Stimulated activated CD4-positive, alpha-beta T cell treated with anti-CD3 and anti-CD28 coated beads, Interleukin-15, amount 100 ng/mL, for 48 hours (primary cell): ENCODE measurements at places on chromosomes 4 and X.

DNA sequence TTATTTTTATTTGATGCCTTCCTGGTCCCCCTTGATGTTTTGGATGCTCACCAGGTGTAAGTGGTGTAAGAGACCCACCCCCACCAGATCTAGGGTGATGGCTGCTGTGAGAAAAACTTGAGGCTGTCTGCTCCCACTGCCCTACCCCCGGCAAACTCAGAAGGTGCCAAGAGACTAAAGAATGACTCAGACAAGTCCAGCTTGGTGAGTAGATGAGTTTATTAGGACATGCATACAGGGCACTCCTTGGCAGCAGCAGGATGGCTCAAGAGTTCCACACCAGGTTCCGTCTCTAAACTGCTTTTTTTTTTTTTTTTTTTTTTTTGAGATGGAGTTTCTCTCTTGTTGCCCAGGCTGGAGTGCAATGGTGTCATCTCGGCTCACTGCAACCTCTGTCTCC lies 84.0 kb upstream of the HPF1 start:
- no peak for DNase-seq

DNA sequence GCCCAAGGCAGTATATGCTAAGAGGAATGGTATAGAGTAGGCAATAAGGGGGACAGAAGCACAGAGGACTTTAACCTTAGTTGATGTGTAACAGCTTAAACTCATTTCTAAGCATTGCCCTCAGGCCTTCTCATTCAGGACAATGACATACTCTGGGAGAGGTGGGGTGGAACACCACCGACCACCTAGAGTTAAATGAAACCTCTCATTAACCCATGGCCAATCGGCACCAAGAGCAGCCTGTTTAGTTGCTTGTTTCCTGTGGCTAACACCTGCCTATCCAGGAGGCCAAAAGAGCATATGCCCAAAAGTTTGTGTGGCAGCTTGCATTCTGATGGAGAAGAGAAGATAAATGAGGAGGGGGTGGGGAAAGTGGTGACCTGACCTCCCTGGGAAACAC lies 88.7 kb upstream of the PLAC1 start:
- no peak for DNase-seq

DNA sequence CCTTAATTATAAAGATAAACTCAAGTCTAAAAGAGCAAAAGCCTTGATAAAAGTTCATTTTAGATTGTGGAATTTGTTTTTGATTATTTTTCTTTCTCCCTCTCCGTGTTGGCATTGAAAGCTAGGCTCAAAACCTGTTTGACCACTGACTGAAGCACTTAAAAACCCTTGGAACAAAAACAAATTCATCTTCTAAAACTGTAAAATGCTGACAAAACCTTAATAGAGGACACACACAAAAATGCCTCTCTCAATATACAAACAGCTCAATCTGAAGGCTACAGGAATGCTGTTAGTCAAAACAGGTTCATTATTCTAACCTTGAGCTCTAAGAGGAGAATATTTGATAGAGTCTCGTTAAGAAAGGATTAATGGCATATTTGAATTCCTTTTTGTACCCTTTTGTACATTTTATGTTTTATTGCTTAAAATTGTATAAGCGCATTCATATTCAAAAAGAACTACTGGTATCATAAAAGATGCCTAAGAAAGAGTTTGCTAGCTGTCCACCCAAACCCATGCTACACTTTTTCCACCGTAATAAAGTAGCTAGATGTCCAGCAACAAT lies 74.3 kb upstream of the NAP1L5 start:
- DNase-seq, result no peak

DNA sequence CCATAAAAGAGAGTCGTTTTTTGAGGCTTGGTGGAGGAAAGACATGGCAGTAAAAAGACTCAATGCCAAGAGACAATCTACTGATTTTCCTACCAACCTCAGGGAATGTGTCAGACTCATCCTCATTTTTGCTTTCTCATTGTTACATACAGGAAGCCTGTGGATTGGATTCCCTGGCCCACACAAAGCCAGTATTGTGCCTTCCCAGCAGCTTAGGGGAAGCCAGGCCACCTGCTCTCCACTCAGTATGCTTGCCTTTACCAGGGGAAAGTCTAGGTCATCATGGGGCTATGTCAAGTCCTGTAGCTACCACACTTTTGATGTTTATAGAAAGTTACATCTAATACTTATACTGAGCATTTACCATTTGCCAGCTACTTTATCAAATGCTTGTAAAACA lies 11.0 kb downstream of the BMX start:
- no peak for DNase-seq

GRCh38 chr4:66585767-66586166 lies 915.5 kb upstream of the EPHA5 start:
- no peak for DNase-seq

DNA sequence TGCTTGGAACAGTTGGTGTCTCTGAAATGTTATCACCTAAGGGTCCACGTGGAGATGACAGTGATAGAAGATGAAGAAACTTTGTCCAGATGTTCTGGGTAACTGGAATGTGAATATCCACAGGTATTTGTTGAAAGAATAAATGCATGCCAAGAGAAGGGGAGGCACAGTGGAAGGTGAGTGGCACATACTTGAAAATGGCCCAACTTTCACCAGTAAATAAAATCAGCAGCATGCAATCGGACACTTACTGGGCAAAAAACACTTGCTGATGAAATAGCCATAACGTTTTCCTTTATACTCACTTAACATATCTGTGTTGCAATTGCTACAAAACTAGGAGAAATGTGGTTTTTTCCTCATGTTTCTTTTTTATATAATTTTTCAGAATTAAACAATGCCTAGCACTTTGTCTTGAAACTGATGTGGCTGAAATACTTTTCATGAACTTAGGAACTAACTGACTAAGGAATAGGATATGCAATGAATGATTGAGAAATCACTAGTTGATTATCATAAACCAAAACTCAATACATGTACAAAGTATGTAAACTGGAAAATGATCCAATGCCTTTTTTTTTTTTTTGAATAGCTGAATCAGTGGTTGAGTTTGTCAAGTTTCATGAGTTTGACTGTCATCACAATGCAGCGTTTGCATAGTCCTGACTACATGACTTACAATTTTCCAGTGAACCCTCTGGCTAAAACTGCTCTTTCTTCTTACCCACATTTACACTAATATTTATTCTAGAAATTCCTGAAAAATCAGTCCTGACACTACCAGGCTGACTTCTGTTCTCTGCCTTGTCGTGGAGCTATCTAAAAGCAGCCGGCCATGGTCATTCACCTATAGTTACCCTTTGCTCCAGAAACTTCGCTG lies 127.4 kb downstream of the CPE start:
- DNase-seq, result no peak

- DNase-seq, result no peak
These were observed 29.9 kb downstream of the RP2 start for GRCh38 chrX:46866726-46867125.

DNA sequence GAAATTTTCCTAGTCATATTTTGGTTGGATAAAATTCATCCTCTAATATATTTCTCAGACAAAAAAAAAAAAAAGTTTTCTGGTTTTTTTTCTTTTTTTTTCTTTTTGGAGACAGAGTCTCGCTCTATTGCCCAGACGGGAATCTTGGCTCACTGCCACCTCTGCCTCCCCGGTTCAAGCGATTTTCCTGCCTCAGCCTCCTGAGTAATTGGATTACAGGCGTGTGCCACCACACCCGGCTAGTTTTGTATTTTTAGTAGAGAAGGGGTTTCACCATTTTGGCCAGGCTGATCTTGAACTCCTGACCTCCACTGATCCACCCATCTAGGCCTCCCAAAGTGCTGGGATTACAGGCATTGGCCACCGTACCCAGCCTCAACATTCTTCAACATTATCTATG lies 432.7 kb upstream of the PABPC4L start:
- DNase-seq, result no peak

DNA sequence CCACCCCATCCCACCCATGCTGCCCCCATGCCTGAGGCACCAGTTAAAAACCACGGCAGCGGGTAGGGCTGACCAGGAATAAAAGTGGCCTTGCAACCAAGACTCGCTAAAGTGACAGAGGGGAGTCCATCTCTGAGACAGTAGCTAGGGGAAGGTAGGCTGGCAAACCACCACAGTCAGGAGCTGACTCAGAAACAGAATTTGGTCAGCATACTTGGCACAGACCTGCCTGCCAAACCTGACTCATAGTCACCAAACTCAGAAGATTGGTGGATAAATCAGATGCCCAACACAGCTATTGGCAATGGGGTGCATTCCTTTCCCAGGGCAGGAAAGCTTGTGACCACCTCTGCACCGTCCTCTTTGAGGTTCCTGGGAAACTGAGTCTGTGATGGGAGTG lies 193.8 kb downstream of the BCOR start:
- peak; percentile 8 for DNase-seq

DNA sequence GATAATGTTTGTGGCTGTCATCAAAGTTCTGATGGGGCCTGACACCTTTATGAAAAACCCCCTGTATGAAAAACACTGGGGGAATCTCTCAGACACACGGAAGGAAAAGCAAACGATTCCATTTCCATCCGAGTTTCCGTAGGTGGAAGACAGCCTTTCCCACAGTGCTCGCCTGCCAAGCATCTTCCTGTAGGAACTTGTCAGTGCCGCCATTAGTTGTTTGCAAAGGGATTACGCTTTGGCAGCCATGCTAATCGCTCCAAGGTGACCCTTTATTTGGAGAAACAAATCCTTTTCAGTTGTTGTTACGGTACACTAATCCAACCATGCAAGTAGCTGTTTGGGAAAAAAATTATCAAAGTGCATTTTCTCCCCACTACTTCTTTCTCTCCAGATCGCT lies 44.4 kb upstream of the STOX2 start:
- no peak for DNase-seq

GRCh38 chrX:9327747-9328145 lies 137.1 kb upstream of the TBL1X start:
- no peak for DNase-seq

- DNase-seq, result no peak
These were observed 5.7 kb upstream of the CPZ start for GRCh38 chr4:8586671-8587468.

GRCh38 chr4:156169011-156169410 lies 215.3 kb upstream of the CTSO start:
- DNase-seq, result no peak

- DNase-seq, result no peak
These were observed 24.3 kb upstream of the PGM2 start for GRCh38 chr4:37802068-37802666.

- no peak for DNase-seq
These were observed 99.4 kb downstream of the C4orf51 start for GRCh38 chr4:145779319-145779801.

GRCh38 chrX:11113731-11114130 lies 2.6 kb downstream of the HCCS start:
- no peak for DNase-seq

DNA sequence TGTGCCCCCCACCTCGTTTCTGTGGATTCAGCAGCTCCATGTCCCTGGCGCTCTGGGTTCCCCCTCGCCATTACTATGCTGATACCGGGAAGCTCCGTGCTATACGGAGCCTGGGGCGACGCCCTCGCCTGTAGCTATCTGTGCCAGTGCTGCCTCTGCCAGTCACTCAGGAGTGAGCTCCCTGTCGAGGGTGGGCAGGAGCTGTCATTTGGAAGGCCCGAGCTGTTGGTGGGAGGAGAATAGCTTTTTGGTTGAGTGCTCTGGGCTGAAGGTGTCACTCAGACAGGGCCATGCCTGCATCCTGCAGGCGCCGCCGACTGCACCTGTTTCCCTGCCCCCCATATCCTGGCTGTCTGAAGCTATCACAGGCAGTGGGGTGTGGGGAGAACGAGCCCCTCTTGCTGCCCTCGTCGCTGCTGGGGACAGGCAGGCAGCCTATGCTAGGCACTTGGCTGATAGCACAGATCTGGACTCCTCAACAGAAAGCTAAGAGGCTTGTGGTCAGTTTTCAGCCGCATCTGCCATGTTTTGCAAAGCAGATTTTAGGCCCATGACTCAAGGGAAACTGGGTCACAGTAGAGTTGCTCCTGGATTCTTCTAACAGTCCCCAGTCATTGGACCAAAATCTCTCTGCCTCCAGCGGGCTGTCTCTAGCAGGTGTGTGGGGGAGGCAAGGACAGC lies 31.8 kb downstream of the CPLX1 start:
- no peak for DNase-seq

DNA sequence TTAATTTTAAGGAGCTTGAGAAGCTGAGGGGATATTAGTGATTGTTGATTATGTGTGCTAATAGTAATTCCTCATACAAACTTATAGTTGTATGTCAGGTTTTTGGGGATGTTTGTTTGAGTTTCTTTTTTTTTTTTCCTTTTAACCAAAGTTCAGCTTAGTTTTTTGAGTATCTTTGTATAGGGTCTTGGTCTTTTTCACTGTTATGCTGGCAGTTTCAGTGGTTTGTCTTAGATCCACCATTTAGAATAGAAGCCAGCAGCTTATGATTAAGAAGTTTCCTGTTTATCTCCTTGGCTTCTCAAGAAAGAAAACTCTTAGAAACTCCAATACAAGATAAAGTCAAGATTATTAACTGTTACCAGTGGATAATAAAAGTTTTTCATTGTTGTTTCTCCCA lies 16.1 kb downstream of the CPEB2 start:
- DNase-seq, result no peak

- no peak for DNase-seq
These were observed 77.3 kb downstream of the DCAF8L1 start for GRCh38 chrX:27903960-27904359.

- DNase-seq, result no peak
These were observed 17.1 kb downstream of the HERC3 start for GRCh38 chr4:88609387-88609786.

DNA sequence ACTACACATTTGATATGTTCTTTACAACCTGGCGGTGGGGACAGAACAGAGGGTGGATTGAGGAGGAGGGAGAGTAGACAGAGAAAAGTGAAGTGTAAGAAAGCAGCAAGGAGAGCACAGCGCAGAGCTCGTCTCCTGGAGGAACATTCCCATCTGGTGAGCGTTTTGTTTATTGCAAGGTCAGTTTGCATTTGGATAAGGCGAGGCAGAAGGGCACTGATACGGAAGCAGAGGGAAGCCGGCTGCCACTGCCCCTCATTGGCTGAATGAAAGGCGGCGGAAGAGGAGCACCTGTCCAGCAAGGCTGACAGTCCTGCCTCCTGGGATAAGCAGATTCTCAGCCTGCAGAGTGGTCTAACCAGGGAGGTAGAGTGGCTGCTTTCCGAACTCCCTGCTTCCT lies 83.2 kb downstream of the GPR143 start:
- no peak for DNase-seq

- no peak for DNase-seq
These were observed 209.0 kb downstream of the SCFD2 start for GRCh38 chr4:53156896-53157295.

DNA sequence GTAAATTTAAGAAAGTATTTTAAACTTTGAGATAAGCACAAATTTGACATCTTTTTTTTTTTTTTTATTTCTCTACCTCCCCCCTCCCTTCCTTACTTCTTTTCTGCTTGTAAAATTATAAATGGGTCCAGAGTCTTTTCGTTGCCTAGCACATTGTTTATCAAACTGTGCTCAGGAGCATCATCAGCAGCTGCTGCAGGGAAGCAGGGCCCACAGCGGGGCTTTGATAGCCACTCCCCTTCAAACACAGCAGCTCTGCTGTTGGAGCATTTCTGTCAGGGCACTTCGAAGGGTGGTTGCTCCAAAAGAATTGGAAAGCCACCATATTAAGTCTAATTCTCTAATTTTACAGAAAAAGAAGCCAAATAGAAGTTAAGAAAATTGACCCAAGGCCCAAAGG lies 588.3 kb downstream of the SPRY1 start:
- no peak for DNase-seq
